ENCODE measurements at places on chromosomes 12 and 14.

DNA sequence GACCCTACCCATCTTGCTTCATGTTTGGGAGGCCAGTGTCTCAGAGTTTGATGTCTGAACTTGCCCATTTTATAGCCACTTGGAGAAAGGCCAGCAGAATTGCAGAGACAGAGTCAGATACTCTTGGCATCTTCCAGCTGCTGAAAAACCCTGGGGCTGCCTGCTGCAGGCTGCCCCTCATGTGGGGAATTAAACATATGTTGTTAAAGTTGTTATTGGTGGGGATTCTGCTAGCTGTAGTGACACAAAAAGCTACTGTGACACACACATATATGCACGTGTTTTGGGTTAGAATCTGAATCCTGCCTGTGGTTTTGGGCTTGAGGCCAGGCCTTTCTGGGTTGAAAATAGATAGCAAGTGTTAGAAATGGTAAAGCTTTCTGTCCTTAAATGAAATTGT, 1288.4 kb downstream of the AACS start:
- no peak for DNase-seq

GRCh38 chr12:60494244-60494643, 898.4 kb downstream of the SLC16A7 start:
- DNase-seq: peak; percentile 7

DNA sequence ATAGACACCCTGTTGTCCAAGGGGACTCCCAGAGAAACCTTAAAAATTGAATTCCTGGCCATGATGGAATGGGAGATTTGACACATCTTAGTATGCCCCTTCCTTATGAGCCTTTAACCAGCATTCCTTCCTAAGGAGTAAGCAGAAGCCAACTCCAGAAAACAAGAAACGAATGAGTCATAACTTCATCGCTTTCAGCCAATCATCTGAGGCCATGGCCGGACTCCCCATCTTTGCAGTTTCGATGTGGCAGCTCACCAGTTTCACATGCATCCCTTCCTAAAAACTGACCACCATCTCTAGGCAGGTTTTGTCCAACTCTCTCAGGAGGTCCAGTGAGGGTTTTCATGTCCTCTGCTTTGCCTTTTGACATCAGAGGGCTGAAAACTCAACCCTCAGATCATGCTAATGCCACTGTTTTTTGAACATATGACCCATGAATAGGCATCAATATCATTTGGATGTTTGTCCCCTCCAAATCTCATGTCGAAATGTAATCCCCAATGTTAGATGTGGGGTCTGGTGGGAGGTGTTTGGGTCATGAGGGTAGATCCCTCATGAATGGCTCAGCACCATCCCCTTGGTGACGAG, 19.9 kb downstream of the DAAM1 start:
- no peak for DNase-seq

- DNase-seq: no peak
Measured at GRCh38 chr14:83814896-83815295, 1715.0 kb upstream of the FLRT2 start.

DNA sequence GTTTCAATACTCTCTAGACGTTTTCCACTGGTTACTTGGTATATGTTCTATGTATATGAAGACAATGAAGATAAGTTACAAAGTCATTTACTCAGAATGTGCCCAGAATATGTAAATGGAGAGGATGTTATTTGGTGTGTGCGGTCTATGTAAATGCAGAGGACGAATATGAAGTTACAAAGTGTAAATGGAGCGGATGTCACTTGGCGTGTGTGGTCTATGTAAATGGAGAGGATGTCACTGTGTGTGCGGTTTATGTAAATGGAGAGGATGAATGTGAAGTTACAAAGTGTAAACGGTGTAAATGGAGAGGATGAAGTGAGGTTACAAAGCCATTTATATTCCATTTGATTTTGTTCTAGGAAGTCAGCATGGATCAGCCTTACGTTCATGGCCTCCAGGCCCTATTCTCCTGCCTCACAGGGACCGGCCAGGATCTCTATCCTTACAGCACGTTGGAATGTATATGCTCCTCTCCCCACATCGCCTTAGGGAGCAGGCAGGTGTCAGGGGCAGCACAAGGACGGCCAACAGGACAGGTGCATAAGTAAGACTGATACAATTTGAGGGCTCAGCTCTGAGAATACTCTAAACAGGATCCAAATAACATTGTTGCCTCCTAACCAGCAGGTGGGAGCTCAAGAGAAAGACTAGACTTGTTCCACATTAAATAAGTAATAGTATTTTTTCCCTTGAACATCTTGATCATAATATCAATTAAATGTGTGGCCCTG, 42.4 kb downstream of the GLRX5 start:
- DNase-seq: no peak

- no peak for DNase-seq
Measured at GRCh38 chr12:88764781-88765480, 184.7 kb upstream of the KITLG start.

GRCh38 chr12:24903329-24904088, 45.4 kb downstream of the BCAT1 start:
- no peak for DNase-seq

- no peak for DNase-seq
Measured at GRCh38 chr12:60844101-60844500, 1248.3 kb downstream of the SLC16A7 start.

DNA sequence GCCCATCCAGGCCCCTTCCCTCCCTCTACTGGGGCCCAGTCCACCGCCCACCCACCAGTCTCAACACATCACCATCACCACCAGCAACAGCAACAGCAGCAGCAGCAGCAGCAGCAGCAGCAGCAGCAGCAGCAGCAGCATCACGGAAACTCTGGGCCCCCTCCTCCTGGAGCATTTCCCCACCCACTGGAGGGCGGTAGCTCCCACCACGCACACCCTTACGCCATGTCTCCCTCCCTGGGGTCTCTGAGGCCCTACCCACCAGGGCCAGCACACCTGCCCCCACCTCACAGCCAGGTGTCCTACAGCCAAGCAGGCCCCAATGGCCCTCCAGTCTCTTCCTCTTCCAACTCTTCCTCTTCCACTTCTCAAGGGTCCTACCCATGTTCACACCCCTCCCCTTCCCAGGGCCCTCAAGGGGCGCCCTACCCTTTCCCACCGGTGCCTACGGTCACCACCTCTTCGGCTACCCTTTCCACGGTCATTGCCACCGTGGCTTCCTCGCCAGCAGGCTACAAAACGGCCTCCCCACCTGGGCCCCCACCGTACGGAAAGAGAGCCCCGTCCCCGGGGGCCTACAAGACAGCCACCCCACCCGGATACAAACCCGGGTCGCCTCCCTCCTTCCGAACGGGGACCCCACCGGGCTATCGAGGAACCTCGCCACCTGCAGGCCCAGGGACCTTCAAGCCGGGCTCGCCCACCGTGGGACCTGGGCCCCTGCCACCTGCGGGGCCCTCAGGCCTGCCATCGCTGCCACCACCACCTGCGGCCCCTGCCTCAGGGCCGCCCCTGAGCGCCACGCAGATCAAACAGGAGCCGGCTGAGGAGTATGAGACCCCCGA, 6.8 kb upstream of the RNU7-1 start:
- no peak for DNase-seq

- peak; percentile 11 for DNase-seq
Measured at GRCh38 chr12:62517887-62518286, 51.3 kb downstream of the MON2 start.

- DNase-seq: peak; percentile 35
Measured at GRCh38 chr12:101042211-101042610, 167.8 kb downstream of the SLC5A8 start.

- DNase-seq: no peak
Measured at GRCh38 chr14:52020866-52021717, 31.7 kb downstream of the RTRAF start.

GRCh38 chr12:121719926-121720414, 7.4 kb downstream of the TMEM120B start:
- DNase-seq: no peak

GRCh38 chr14:90548455-90548854, 151.6 kb downstream of the CALM1 start:
- no peak for DNase-seq

- DNase-seq: no peak
Measured at GRCh38 chr12:58916921-58917511, 3.3 kb downstream of the LRIG3 start.

DNA sequence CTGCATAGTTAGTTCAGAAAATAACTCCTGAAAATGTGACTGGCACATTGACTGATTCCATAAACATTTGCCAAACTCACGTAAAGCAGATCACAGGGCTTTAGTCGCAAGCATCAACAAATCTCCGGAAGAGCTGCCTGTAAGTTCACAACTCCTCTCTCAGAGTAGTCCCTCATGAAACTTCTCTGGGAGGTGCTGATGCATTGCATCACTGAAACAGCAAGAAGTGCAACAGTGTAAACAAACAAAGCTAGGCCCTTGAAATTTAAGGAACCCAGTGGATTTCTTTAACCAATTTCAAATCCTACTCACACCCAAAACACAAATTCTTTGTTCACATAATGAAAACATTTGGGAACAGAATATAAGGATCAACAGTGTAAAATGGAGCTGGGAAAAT, 1691.7 kb upstream of the FLRT2 start:
- no peak for DNase-seq

- DNase-seq: no peak
Measured at GRCh38 chr14:97368049-97368448, 570.9 kb downstream of the VRK1 start.

DNA sequence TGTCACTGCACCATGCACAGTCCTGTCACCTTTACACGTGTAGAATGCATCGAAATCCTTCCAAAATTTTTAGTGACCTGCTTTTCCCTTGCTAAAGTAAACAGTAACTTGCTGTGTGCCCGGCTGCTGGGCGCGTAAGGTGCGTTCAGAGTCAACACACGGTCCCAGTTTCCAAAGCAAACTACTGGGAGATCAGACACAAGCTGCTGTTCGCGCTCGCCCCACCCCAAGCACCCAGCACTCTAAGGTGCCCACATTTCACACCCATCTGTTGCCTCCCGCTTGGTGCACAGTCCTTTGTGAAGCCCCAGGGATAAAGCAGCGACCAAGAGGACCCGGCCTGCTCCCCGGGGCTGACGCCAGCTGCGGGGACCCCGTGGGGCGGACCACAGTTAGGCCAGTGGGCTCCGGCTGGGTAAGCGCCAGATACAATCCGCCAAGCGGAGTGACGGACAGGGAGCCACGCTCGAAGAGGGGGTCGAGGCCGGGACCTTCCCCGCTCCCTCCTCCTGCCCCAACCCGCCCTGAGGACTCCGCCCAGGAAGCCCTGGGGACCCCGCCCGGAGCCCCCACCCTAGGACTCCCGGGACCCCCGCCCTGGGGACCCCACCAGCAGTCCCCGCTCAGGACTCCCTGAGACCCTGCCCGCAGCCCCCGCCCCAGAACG, 633 bp downstream of the STX2 start:
- DNase-seq: no peak

DNA sequence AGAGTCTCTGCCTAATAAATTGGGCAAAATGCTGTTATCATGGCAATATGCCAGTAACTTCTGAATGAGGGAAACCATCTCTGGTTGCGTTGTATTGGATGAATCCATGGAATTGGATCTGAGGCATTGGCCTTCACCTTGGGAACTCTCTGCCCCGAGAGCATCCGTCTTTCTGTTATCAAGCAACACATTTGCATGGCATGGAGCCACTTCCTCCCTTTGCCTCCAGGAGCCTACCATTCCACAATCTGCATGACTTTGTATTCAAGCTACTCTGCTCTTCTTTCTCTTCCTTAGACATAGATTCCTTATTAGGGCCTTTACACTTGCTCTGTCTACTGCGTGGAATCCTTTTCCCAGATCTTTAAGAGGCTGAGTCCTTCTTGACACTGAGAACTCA, 57.2 kb downstream of the RIC8B start:
- no peak for DNase-seq

DNA sequence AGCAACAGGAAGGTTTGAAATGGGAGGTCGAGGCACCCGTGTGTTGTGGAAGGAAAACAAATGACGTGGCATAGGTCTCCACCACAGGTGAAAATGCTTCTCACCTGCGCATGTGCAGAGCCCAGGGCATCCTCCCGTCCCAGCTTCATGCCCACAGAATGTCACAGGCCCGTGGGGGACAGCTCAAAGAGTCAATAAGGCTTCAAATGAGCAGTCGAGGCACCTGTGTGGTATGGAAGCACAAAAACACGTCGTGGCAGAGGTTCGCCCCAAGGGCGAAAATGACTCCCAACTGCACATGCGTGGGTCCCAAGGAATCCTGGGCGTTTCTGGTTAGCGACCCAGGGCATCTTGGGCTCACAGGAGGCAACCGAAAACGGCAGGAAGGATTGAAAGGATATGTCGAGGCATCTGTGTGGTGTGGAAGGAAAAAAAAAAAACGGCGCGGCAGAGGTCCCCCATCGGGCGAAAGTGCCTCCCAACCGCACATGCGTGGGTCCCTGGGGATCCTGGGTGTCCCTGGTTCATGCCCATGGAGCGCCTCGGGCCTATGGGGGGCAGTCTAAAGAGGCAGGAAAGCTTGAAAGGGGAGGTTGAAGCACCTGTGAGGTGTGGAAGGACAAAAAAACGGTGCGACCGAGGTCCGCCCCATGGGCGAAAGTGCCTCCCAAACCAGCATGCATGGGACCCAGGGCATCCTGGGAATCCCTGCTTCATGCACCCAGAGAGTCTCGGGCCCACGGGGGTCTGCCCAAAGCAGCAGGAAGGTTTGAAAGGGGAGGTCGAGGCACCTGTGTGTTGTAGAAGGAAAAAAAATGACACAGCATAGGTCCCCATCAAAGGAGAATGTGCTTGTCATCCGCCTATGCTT, 578.5 kb downstream of the ALG10 start:
- no peak for DNase-seq

DNA sequence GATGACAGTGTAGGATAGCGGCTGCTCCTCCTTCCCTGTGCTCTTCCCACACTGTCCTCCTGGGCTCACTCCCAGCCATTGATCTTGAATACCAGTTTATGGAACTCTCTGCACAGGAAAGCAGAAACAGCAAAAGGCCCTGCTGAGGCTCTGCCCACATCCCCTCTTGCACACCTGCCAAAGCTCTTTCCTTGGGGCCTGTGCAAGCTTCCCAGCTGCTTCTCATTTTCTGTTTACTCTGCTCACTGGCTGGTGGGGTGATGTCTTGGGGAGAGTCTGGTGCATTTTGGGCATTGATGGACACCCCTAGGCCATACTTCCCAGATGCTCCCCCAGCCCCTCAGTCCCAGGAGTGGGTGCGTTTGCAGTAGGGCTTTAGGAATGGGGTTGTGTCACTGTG, 361.8 kb downstream of the TMEM121 start:
- no peak for DNase-seq

GRCh38 chr12:2277492-2278155, 224.8 kb downstream of the CACNA1C start:
- DNase-seq: no peak

GRCh38 chr14:75568791-75569190, 9.6 kb upstream of the FLVCR2 start:
- no peak for DNase-seq

DNA sequence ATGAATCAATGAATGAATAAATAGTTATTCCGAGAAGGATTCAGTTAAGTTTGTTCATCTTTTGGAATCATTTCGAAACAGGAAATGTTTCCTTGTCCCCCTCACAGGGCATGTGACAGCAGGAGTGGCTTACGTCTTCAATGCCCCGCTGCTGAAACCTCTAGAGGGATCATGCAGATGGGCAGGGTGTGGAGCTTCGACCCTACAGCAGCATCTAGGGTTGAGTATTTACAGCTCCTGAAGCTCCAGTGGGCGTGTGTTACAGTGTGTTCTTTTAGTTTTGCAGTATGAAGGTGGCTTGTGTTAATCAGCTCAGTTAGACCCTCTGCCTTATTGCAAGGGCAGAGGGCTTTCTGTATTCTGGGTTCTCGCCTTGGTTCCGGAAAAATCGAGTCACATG, 2.6 kb downstream of the NAV3 start:
- no peak for DNase-seq

- no peak for DNase-seq
Measured at GRCh38 chr14:55477680-55478079, 37.3 kb upstream of the TBPL2 start.
